ENCODE measurements at places on chromosomes 2 and 18.

DNA sequence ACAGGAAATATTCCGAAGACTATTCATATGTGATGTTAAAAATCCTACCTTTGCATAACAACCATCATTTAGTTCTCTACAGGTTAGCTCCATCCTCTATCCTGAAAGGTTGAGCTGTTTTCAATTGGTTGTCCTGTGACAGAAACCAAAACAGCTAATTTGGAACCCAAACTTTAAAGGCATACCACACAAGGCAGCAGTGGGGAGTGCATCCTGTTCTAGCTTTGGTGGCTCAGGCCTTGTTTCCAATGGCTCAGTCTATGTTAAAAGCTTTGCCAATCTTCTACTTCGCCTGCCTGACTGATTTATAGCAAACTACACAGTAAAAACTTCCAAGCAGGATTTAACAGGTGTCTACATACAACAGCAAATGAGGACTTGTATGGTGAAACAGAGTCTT, 3.2 kb downstream of the CD226 start:
- no peak for DNase-seq

DNA sequence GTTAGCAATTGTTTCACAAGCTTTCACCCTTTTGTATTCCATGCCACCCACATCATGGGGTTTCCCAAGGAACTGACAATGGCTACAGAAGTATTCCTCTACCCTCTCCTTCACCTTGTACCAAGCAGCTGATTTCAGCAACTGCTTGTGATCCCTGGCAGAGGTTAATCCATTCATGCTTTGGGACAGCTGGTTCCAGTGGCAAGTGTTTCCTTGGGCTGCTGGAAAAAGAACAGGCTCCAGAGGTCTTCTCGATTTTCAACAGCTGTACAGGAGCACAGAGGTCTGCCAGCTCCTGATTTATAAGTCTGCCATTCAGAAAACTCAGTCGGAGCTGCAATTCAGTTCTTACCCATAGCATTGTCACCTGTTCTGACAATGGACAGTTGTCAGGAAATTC, 239.2 kb upstream of the CWC22 start:
- no peak for DNase-seq

- no peak for DNase-seq
These were observed 48.0 kb downstream of the ANTXR1 start for GRCh38 chr2:69060938-69061501.

- DNase-seq, result no peak
These were observed 213.7 kb downstream of the TSN start for GRCh38 chr2:121969166-121969565.

Data from GM13977 (cell line).